Immature natural killer cell (primary cell): ENCODE measurements at places on chromosomes 12 and 14.

- DNase-seq: no peak
Observed at GRCh38 chr14:50714450-50715073, 46.5 kb upstream of the SAV1 start.

DNA sequence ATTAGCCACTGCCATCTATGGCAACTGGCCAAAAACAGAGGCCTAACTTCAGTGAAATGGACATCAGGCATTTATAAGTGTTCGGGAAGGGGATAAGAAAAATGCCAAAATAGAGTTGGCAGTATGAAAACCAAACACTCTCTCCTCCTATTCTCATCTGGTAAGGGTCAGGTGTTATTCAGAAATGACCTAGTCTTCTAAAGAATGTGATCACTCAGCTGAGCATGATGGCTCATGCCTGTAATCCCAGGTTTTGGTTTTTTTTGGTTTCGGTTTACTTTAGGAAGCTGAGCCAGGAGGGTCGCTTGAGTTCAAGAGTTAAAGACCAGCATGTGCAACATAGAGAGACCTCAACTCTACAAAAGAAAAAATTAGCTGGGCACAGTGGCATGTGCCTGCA, 170.3 kb downstream of the GRIN2B start:
- DNase-seq: no peak

GRCh38 chr14:100306998-100307765, 938 bp upstream of the SLC25A29 start:
- no peak for DNase-seq

- DNase-seq: no peak
Observed at GRCh38 chr12:16218234-16218633, 59.3 kb downstream of the SLC15A5 start.

GRCh38 chr14:100640471-100641273, 53.5 kb upstream of the BEGAIN start:
- DNase-seq: peak; percentile 90

- peak; percentile 97 for DNase-seq
Observed at GRCh38 chr14:100067971-100068959, 3.0 kb downstream of the EVL start.

- no peak for DNase-seq
Observed at GRCh38 chr12:65825183-65825506, 862 bp downstream of the HMGA2 start.

- no peak for DNase-seq
Observed at GRCh38 chr12:95633049-95633731, 81.9 kb upstream of the USP44 start.

GRCh38 chr12:126189856-126190255, 1124.6 kb downstream of the AACS start:
- DNase-seq: no peak

DNA sequence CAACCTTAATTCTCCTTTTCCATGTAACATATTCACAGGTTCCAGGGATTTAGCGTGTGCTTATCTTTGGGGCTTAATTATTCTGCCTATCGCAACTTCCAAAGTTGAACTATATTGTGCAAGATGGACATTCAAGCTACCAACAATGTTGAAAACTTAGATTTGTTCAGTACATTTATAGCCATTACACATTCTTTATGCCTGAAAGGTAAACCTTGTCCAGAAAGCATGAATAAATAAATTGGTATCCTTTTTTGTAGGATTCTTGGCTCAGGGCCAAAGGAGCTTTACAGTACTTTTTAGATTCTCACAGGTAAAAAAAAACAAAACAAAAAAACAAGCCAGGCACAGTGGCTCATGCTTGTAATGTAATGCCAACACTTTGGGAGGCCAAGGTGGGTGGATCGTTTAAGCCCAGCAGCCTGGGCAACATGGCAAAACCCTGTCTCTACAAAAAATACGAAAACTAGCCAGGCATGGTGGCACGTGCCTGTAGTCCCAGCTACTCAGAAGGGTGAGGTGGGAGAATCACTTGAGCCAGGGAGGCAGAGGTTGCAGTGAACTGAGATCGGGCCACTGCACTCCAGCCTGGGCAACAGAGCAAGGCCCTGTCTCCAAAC, 3.3 kb downstream of the C12orf56 start:
- DNase-seq: no peak

DNA sequence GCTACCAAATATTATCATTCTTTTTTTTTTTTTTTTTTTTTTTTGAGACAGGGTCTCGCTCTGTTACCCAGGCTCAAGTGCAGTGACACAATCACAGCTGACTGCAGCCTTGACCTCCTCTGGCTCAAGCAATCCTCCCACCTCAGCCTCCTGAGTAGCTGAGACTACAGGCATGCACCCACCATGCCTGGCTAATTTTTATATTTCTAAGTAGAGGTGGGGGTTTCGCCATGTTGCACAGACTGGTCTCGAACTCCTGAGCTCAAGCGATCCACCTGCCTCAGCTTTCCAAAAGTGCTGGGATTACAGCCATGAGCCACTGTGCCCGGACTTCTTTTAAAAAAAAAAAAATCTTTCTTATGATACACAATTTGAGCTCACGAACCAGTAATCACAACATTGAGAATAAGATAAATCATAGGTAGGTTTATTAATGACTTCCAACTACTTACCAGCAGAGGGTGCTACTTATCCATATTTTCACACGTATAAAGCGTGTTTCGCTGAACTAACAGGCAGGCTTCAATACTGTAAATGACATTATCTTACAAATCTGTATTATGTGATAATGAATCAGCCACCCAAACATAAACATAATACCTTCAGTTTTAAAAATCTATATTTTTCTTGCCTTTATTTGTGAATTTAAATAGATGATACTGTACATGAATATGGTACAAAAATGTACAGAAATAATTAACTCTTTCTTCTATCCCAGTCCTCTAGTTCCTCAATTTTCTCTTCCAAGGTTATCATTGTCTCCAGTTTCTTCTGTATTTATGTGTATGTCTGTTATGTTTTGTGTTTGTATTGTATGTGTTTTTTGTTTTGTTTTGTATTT, 42.5 kb upstream of the BCAT1 start:
- peak; percentile 69 for DNase-seq

- DNase-seq: no peak
Observed at GRCh38 chr12:117912756-117913155, 56.0 kb downstream of the KSR2 start.

GRCh38 chr14:55715889-55716288, 135.9 kb downstream of the KTN1 start:
- DNase-seq: no peak

DNA sequence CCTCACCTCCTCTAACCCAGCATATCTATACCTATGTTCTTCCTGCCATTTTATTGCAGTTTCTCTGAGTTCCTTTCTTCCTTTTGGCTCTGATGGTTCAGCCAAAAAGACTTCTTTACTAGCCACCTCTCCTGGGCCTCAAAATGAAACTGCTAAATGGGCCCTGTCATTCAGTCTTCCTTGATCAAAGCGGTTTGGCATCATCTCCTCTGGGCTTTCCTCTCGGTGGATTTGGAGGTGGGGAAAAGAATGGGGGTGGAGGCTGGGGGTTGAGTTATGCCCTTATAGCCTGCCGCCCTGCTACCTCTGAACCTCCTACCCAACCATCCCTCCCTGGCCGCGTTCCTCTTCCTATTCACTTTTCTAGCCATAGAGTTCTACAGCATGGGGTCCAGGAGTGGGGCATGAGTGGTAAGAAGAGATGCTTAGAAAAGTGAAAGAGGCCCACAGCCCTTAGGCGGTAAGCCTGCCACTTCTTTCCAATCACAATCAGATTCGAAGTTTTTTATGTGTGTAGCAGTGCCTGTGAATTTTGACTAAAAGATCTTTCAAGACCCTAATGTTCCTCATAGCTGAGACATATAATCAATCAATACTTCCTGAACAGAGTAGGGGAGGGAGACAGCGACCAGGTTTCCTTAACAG, 2.5 kb downstream of the AJUBA start:
- DNase-seq: no peak

DNA sequence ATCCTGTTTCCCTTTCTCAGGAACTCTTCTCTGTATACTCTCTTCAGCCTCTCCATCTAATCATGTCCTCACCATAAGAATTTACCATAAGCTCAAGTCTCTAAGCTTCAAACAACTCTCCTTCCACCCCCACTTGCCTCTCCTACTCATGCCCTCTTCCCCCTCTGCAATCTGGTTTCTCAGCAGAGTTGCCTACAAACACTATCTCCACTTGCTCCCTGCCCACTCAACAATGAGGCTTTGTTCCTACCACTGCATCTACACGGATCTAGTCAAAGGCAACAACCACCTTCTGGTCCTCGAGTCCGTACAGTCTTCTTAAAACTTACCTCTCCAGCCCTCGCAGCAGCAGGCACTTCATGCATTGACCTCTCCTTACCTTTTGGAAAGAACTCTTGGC, 17.2 kb upstream of the FBLN5 start:
- DNase-seq: no peak

GRCh38 chr12:7994731-7995205, 37.7 kb upstream of the FOXJ2 start:
- DNase-seq: no peak

- no peak for DNase-seq
Observed at GRCh38 chr12:123713398-123713797, 1.2 kb downstream of the ATP6V0A2 start.

DNA sequence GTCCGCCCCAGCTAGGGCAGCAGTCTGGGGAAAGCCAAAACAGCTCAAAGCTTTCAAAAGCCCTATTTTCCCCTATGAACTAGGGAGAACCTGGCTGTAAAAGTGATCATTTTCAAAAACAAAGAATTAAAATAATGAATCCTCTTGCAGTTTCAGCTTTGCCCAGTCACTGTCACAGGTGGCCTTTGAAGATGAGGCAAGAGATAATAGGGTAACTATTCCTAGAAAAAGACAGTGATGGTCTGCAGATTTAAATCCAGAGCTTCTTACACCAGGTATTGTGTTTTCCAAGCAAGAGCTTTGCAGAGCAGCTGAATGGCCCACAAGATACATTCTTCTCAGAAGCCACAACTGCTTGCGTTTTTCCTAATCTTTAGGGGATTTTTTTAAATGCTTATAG, 80.2 kb upstream of the NUDT4 start:
- DNase-seq: no peak

GRCh38 chr14:72975770-72976169, 49.5 kb downstream of the DCAF4 start:
- no peak for DNase-seq

DNA sequence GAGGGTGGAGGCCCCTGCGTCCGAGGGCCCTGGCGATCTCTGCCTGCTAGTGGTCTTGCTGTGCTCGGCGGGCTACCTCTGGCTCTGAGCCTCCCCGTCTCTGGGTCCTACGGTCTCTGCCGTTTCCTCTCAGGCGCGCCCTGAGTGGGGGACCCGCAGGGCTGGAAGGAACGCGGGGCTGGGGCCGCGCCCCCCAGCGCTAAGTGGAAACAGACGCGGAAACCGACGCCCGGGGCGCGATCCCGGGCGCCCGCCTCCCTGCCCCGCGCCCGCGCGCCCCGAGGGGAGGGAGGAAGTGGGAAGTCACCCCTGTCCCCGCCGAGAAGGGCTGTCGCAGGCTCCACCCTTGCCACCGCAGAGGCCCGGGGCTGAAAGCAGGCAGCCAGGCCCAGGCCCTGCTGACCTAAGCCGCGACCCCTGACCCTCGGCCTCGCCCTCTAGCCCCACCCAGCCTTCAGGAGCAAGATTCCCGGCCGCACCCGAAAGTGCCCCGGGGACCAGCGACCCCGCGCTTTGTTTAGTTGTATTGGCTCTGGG, 831 bp downstream of the CRIP1 start:
- DNase-seq: peak; percentile 89

DNA sequence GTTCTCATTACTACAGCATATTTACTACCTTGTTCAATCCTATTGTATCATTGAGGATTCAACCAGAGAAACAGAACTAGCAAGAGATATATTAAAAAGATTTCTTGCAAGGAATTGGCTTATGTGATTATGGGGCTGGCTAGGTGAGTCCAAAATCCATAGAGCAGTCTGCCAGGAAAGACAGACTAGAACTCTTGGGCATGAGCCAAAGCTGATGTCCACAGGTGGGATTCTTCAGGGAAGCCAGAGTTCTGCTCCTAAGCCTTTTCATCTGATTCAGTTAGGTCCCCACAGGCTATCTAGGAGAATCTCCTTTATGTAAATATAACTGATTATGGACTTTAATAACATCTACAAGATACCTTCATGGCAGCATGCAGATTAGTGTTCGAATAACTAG, 26.0 kb downstream of the PELI2 start:
- DNase-seq: no peak

- no peak for DNase-seq
Observed at GRCh38 chr12:44317651-44318126, 481.8 kb downstream of the TMEM117 start.

DNA sequence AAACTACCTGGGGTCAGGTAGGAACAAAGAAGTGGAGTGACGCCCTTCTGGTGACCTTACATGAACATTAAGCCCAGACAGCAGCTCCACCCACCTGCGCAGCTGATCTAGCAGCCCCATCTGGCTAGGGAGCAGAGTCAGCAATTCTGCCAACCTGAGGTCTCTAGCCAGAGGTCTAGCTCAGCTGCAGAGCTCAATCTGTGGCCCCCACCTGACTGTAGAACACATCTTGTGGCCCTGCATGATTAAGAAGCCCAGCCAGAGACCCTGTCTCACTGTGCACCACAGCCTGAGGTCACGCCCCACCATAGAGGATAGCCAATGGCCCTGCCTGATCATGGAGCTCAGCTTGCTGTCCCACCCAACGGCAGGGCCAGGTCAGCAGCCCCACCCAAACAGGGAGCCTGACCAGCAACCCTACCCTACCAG, 50.6 kb upstream of the HIGD1C start:
- no peak for DNase-seq

GRCh38 chr12:97323154-97323553, 139.4 kb upstream of the RMST start:
- no peak for DNase-seq

DNA sequence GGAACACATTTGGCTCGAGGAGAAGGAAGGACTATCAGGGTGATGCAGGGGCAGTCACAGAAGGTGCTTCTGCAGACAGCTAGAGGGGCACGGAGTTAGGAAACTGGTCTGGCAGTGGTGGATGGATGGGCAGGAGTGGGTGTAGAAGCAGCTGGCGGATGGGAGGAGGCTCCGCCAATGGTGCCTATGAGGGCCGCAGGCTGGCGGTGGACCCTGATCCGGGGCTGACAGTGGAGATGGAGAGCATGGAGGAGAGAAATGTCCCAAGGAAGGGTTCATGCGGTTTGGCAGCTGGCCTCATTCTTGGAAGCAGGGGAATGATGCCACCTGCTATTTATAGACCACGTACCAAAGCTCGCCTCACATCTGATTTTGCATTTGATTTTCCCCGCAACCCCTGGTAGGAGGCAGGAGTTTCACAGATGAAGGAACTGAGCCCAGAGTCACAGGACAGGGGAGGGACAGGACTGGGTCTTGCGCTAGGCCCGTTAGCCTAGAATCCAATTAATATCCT, 237.1 kb downstream of the FOXN3 start:
- no peak for DNase-seq

DNA sequence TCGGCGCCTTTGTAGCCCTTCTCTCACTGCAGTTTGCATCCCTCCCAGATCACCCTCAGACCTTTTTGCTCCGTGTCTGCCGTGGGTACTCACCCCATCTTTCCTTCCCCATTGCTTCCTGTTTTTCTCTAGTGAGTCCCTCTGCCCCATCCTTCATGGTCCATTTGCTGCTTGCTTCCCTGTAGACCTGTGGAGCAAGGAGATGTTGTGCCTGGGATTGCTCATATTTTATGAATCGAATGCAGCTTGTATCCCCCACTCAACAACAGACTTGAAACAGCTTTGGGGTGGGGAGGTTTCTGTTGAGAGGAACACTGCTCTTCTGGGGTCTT, 661 bp downstream of the DENR start:
- DNase-seq: no peak

GRCh38 chr14:54760866-54761575, 141.6 kb downstream of the GCH1 start:
- DNase-seq: no peak

GRCh38 chr12:510071-510825, 50.5 kb downstream of the B4GALNT3 start:
- DNase-seq: no peak
